Myocyte (in vitro differentiated cells): ENCODE measurements at places on chromosomes 2 and 18. TPM values are rescaled to one million over a fixed set of nuclear protein-coding genes. Genes with fewer than 3 reads are reported as not detected.

DNA sequence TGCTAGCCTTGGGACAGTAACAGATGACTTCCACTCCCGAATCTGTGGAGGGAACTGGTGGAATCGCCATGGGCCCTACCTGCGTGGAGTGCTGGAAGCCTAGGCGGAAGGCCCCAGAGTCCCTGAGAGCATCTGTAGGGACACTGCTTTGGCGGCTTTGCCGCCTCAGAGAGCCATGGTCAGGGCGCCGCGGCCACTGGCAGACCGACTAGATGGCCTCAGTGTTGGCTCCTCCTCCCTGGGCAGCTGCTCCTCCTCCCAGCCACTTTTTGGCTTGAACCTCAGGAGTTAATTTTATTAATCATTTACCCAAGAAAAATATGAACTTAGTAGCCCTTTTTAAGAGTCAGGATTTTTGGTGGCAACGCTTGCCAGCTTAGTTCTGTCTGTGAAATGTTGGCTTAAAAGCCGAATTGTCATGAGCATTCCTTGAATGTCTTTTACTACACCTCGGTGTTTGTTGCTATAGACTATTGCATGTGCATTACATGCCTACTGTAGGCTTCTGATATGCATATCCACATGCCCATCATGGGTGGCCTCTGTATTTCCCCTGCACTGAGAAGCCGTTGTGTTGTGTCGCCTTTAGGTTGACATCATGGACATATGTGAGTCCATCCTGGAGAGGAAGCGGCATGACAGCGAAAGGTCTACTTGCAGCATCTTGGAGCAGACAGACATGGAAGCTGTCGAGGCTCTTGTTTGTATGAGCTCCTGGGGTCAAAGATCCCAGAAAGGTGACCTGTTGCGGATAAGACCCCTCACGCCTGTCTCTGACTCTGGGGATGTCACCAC lies 2.4 kb downstream of the KLF11 start:
- no peak for DNase-seq

DNA sequence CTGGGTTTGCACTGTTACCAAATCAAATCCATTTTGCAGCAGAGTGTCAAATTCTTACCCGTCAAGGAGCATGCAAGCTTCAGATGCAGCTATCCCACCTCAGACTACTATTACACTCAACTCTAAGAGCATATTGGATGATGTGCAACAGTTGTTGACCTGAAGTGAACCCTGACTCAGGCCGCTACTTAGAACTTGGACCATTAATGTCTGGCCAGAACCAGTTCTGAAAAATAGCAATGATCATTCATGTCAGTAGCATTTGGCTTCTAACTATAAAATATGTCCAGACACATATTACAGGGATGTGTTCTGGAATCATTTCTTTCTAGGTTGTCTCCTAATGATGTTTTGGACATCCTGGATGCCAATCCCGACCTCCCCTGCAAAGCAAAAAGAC lies 135.5 kb upstream of the PKDCC start:
- no peak for DNase-seq

The HOXD4 gene
- total RNA-seq = not detected in 2 replicates

DNA sequence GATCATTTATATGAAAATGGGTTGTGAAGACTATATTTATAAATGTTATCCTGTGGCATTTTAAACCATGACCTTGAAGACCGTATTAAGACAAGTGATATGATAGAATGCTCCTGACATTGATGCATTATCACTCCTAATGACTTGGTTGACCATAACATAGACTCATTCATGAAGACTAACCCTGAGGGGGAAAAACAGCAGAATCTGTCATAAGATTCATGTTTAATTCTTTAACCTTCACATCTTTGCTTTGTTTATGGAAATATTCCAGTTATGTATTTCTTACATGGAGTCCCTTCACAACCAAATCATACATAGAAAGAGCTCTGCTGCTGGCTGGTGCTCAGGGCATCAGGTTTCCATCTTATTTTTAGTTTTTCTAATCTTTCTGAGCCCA lies 78.4 kb downstream of the CTNNA2 start:
- no peak for DNase-seq

GRCh38 chr2:37767959-37768925 lies 96.8 kb upstream of the CDC42EP3 start:
- DNase-seq = peak; percentile 99

DNA sequence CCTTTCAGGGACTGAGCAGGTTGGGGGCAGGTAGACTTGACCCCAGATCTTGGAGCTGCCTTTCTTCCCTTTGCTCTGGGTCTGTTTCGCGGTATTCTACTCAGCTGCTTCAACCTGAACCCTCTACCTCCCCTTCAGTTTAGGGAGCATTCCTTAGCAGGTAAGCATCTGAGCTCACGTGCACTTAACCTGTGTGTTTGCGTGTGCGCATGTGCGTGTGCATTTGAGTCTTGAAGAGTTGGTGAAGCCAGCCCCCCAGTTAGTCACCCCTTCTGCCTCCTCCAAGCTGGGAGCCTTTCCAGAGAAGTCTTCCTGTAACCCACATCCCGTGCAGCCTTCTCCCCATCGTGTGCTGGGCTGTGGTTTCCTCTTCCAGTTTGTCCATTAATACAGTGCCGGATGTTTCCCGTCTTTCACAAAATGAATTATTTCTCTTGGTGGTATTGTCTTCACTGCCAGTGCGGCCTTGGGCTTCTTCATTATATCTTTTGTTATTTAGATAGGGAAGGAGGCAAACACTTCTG lies 33.2 kb downstream of the B3GNT2 start:
- DNase-seq = no peak

DNA sequence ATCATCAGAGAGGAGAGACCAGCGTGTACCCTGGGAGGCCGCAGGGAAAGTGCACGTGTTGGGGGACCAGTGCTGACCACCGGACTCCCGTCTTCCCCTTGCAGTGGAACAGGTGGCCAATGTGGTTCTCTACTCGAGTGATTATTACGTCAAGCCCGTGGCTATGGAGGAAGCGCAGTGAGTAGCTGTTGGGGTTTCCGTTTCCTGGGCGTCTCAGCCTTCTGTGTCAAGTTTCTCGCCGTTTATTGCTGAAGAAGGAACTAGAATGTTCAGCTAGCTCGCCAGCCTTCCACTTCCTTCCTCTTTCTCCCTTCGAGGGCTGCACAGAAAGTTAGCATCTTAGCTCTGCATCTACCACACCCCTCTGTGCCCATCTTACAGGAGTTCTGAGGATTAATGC lies 22.8 kb upstream of the DGKD start:
- no peak for DNase-seq

The FOXI3 gene
- not detected in 2 replicates for total RNA-seq

The MERTK gene
- total RNA-seq = 0.21 and 0.35 TPM in 2 replicates

The ACADL gene
- 0.10 and 0.13 TPM in 2 replicates for total RNA-seq

DNA sequence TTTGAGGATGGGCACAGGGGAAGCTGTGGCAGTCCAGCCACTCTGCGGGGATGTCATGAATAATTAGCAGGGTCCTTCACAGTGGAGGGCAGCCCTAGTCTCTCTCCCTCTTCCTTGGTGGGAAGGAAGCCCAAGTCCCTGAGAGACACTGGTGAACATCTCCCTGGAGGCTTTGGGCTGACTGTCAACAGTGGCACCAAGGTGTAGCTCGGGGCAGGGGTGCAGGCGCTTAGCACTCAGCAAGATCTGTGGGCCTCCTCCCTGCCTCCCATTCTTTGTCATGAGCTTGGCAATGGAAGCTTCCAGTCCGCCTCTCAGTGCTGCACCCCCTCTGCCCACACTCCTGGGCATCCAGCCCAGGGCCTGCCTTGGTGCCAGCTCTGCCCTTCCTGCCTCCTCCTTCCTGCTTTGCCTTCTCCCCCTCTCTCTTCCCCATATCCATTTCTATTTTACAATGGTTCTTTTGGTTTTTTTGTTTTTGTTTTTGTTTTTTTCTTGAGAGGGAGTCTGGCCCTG lies 59.4 kb downstream of the STEAP3 start:
- DNase-seq = peak; percentile 51

GRCh38 chr18:48898521-48898920 lies 52.2 kb downstream of the SMAD7 start:
- no peak for DNase-seq

DNA sequence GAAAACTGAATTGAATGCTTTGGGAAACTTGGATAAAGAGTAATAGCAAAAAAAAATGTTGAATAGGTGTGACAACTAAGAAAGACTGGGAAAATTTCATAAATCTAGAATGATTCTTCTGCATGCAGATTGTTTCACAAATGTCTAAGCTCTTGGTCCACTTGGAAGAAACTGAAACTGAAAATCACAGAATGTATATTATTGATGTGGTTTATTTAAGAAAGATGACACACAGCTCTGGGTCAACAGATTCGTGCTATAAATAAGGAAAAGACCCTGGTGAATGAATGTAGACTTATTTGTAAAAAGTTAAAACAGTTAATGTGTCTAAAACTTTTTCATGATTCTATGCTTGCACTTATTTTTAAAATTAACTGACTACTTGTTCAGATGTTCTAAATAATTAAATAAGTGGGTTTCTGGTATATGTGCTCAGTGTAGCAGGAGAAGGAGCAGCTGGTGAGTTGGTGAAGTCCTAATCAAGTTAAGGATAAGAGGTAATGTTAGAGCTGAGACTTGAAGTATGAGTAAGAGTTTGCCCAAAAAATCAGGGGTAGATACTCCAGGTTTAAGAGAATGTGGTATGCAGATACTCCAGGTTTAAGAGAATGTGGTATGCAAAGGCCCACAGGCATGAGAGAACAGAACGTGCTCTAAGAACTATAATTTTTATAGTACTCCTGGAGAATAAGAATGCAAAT lies 24.5 kb downstream of the UGP2 start:
- DNase-seq = no peak

- DNase-seq = peak; percentile 61
Observed at GRCh38 chr2:11411768-11412448, 54.1 kb downstream of the E2F6 start.

DNA sequence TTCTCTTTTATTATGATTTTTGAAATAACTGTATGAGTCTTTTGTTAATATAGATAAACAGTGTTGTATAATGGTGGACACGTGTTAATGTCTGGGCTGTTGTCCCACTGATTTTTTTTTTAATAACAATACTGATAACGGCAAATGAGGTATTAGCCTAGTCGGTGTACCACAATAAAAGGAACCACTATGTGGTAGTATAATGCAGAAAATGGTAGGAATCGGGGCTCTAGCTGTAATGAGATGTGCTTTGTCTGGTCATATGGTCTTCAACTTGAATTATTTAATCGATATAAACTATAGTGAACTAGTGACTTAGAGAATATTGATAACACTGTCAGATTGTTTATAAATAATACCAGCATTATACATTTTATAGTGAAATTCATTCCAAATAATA lies 517.9 kb upstream of the SPHKAP start:
- peak; percentile 13 for DNase-seq

GRCh38 chr18:43525169-43525568 lies 247.9 kb upstream of the SYT4 start:
- DNase-seq = peak; percentile 90

DNA sequence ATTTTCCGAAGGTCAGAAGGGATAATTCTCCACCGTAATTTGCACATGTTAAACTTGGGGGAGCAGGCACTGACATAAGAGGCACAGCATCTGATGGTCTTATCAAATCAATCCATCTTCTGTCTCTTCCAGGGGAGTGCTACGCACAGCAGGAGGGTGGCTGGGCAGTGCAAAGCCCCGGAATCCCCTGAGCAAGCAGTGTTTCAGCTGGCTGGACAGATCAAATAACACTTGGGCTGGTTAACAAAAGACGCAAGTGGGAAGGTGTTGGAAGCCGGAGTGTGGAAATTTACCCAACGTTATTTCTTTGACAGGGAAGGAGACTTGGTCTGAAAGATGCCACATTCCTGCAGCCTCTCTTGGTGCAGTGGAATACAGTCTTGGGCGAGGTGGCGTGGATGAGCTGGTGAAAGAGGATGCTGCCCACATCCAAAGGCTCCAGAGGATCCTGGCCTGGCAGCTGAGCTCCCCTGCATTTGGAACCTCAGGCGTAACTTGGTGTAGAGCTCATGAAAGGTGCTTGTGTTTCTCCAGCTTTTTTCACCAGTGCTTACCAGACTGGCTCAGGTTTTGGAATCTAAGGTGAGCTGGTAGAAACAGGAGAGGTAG lies 103.0 kb downstream of the MAPK4 start:
- no peak for DNase-seq

GRCh38 chr18:69898241-69898861 lies 49.3 kb downstream of the CD226 start:
- peak; percentile 52 for DNase-seq

- DNase-seq = peak; percentile 61
Observed at GRCh38 chr18:23143016-23143814, 7.9 kb downstream of the CABLES1 start.

DNA sequence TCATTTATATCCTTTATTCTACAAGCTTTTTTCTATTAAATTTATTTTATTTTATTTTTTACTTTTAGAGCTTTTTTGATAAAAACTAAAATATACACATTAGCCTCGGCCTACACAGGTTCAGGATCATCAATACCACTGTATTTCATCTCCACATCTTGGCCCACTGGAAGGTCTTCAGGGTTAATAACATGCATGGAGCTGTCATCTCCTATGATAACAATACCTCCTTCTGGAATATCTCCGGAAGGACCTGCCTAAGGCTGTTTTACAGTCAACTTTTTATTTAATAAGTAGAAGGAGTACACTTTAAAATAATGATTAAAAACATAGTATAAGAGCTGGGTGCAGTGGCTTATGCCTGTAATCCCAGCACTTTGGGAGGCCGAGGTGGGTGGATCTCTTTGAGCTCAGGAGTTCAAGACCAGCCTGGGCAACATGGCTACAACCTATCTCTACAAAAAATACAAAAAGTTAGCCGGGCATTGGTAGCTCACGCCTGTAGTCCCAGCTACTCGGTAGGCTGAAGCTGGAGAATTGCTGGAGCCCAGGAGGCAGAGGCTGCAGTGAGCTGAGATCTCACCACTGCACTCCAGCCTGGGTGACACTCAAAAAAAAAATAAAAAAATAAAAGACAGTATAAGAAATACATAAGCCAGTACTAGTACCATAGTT lies 15.7 kb upstream of the DGUOK start:
- no peak for DNase-seq

DNA sequence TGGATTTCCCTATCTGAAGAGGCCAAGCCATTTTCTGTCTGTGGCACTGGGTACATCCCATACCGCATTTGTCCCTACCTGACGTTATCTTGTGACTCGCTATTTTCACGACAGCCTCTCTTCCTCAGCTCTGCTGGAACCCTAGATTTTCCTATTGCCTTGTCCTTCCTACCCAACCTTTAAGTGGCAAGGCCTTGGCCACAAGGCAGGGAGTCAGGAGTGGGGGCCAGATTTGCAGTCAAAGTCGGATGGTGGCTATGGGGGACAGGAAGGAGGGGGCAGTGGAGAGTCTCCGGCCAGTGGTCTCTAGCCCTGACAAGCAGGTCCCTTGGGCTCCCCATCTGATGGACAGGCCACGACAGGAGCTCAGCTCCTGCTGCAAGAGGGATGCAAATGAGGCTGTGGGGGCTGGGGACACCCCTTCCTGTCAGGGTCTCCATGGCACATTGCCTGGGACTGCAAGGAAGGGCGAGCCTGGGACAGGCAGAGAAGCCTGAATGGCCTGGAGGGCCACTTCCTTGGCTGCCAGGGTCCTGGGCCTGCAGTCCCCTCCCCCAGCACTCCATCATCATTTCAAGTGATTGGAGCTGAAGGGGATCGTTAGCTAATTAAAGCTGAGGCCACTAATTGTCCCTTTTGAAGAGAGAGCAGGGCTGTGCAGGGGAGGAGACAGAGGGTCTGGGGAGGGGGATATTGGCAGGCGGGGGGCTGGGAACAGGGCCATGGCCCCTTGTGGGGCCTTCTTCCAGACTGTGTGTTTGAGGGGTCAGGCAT lies 6.3 kb upstream of the ECEL1 start:
- DNase-seq = no peak
